Activated T-cell treated with anti-CD3 and anti-CD28 coated beads for 24 hours (primary cell): ENCODE measurements at places on chromosomes 6 and 20.
A peak's percentile ranks its signal among the peaks of the same experiment; 100 is the strongest.

GRCh38 chr6:108363889-108364313 is 69.0 kb downstream of the AFG1L start:
- DNase-seq, result no peak

DNA sequence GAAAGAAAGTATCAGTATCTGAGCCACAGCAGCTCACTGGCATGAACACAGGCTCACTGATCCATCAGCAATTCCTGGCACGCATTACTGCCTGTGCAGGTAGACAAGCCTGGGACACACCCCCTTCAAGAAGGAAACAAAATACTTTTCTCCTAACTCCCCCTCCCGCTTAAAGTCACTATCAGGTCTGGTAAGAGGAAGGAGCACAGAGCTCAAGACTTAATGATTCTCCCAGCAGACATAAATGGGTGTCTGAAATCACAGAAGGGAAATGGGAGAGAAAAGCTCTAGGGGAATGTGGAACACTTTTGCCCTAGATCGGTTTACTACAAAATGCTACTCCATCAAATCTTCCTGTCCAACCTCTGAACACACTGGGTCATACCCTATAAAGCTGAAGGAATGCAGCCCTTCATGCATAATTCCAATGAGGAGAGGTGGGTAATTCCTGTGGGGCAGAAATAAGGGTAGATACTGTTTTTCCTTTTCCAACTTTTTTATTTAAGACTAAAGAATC is at the start of gene ADGRF1:
Gene ADGRF1 (minus strand): TSS at position 58 of the 517 bp plus-strand sequence. CDS start 13,271 bp downstream, outside the sequence.
- no peak for DNase-seq

GRCh38 chr6:106102034-106102433 is 15.9 kb downstream of the PRDM1 start:
- DNase-seq, result peak; percentile 62

DNA sequence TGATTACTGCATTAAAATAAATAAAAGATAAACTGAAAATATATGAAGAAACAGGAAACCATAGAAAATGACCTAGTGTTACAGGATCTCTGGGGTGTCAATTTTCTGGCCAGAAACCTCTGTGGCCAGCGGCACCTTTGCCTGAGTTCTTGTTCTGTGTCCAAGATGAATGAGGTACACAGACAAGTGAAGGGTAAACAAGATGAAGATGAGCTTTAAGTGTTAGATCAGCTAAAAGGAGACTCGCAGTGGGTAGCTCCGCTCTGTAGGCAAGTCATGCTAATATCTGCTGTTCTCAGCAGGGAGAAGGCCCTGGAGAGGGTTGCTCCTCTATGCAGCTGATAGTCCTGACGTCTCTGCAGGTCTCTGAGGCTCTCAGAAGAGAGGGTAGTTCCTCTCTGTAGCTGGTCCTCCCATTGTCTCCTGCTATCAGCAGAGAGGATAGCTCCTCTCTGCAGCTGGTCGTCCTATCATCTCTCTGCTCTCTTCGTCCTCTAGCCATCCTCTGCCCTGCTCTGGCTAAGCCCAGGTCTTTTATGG is 35.9 kb upstream of the TBC1D22B start:
- DNase-seq, result no peak

DNA sequence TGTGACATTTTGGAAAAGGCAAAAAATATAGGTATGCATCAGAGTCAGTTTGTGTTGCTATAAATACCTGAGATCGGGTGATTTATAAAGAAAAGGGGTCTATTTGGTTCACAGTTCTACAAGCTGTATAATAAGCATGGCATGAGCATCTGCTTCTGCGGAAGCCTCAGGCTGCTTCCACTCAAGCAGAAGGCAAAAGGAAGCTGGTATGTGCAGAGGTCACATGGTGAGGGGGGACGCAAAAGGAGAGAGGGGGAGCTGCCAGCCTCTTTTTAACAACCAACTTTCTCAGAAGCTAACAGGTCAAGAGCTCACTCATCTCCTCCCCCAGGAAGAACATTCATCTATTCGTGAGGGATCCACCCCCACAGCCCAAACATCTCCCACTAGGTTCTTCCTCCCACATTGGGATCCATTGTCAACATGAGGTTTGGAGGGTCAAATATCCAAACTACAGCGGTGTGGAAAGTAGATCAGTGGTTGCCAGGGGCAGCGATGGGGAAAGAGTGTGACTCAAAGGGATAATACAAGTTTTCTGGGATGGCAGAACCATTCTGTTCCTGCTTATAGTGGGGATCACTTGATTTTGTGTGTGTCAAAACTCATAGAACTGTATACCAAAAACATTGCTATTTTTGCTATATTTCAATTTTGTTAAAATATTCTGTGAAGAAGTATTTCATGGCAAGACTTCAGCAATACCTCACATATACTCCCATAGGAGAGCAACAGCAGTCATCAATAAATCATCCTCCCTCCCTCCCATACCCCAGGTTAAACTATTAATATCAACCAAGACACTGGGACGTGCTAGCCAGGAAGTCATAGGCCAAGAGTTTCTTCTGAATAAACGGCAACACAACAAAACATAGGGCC is 9.9 kb upstream of the FAM50B start:
- no peak for DNase-seq

- DNase-seq, result no peak
These were observed 2.0 kb upstream of the NOL7 start for GRCh38 chr6:13613029-13613594.

GRCh38 chr20:18907353-18907752 is 93.8 kb downstream of the SCP2D1 start:
- no peak for DNase-seq

GRCh38 chr6:56366141-56366852 is 118.9 kb upstream of the COL21A1 start:
- no peak for DNase-seq

DNA sequence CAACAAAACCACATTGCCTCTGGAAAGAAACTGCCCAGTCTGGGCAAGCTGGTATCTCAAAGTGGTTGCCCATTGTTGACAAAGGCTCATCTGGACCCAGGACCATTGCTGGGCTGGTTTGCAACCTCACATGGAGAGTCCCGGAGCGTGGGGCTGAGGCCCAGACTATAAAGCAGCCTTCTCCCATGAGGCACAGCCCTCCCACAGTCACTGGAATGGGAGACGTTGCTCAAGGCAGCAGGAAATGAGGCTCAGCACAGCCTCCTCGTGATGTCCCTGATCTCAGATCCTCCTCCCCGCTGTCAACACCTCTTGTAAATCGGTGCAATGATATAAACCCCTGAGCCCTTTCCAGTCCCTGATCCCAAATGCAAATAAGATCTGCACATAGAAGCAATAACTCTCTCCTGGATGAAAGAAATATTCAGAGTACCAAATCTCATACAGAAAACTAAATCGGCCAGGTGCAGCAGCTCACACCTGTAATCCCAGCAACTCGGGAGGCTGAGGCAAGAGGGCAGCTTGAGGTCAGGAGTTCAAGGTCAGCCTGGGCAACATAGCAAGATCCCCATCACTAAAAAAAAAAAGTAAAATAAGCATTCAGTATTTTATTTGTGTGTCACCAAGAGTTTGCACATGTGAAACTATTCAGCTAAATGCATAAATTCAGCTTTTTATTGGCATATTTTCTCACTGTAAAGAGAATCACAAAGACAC is 103.0 kb upstream of the RREB1 start:
- no peak for DNase-seq

- DNase-seq, result no peak
These were observed 129.5 kb upstream of the SSTR4 start for GRCh38 chr20:22905658-22906057.

DNA sequence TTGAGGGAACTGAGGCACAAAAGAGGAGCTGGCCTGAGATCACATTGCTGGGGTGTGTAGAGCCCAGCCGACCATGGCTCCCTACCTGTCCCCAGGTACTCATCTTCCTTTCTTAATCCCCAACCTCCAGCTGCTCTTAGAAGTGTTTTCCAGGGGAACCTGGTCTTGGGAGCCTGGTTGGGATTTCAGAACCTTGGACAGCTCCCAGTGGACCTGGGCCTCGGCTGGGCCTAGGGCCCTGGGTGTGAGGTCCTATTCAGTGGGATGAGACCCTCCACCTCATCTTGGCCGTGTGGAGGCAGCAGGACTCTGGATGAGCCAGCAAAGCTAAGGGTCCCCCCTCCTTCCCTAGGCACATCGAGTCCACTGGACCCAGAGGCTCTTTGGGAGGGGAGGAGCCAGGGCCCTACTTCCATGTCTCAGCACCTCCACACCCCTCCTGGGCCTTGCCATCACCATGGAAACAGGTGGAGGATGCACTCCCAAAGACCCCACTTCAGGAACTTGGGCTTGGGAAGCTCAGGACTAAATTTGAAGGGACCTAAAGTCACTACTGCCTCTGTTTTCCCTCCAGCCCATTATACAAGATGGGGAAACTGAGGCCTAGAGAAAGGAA is 38.5 kb downstream of the DLGAP4 start:
- no peak for DNase-seq

GRCh38 chr6:31010393-31011060 is at the start of gene MUC22:
TSS of gene MUC22 (plus strand) at chr6:31010474. CDS start at chr6:31010707, 233 bp downstream.
- DNase-seq, result peak; percentile 12

- DNase-seq, result no peak
These were observed 294.3 kb upstream of the BMP2 start for GRCh38 chr20:6473197-6473596.

DNA sequence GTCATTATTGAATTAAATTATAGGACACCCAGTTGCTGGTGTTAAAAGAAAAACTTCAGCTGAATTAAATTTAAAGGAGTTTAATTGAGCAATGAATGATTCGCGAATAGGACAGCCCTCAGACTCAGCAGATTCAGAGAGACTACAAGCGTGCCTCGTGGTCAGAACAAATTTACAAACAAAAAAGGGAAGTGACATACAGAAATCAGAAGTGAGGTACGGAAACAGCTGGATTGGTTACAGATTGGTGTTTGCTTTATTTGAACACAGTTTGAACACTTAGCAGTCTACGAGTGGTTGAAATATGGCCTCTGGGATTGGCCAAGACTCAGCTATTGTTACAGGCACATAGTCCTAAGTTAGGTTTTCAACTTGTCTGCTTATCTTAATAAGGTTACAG is 25.8 kb upstream of the TNFRSF21 start:
- DNase-seq, result no peak

- no peak for DNase-seq
These were observed 30.2 kb upstream of the IL17A start for GRCh38 chr6:52155791-52156576.

DNA sequence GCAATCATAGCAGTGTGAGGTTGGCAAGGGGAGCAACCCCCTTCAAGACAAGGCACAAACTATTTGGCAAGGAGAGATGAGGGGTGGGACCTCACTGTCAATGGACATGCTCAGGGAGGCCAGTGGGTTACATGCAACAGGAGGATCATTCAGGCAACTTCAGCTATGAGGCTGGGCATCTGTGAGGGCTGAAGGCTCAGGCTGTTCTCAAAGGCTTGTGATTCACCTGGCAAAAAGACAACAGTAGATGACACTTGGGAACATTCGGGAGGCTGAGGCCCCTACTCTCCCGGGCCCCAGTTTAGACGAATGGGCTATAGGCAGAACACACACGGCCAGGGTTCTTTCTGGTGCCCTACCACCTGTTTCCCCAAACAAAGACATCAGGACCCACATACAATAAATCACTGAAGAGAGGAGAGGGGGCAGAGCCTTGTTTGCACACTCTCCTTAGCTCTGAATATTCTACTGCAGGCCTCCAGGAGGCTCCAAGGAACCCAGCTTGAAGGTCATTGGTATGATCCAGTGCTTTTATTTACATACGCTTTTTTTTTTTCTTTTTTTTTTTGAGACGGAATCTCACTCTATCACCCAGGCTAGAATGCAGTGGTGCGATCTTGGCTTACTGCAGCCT is 7.9 kb downstream of the TUBB start:
- DNase-seq, result no peak

DNA sequence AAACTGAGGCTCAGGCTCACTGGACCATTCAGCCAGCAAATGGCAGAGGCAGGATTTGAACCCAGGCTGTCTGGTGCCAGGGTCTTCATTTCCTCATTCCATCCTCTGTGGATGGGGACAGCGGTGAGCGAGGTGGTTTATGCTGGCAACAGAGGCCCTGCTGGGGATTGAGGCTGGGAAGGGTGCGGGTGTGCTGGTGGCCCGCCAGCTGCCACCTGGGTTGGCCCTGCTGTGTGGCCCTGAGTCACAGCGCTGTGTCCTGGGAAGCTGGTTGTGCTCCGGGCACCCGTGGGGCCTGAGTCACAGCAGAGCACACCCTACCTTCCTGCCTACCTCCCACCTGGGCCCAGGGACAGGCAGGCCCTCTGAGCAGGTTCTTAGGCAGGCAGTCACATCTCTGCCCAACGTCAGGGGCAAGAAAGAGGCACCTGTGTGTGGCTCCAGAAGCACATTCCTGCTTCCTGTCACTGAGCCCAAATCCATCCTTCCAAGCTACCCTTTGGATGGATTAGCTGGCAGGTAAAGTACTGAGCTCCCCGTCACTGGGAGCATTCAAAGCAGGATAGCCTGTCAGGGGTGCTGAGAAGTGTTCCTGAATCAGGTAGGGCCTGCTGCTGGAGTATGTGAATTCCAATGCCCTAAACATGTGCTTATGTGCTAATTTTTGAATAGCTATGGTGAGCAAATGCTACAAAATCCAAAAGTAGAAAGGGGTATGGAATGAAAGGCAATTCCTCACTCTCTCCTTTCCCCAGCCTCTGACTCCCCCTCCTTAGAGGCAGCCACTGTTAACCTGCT is 53.9 kb downstream of the CEBPB start:
- no peak for DNase-seq

DNA sequence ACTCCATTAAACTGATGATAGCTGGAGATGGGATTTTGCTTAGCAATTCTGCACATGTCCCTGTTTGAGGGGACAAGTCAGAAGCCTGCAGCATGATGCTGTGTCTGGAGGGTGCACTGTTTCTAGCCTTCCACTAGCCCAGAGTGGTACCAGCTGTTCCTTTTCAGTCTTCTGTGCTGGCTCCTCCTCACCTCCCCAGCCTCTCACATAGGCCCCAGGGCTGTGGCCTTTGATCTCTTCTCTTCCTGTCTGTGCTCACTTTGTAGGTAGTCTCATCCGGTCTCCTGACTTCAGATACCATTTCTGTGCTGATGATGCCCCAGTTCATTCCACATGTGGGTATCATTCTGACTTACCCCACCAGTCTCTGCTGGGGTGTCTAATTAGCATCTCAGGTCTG is 126.3 kb downstream of the HIVEP1 start:
- no peak for DNase-seq

DNA sequence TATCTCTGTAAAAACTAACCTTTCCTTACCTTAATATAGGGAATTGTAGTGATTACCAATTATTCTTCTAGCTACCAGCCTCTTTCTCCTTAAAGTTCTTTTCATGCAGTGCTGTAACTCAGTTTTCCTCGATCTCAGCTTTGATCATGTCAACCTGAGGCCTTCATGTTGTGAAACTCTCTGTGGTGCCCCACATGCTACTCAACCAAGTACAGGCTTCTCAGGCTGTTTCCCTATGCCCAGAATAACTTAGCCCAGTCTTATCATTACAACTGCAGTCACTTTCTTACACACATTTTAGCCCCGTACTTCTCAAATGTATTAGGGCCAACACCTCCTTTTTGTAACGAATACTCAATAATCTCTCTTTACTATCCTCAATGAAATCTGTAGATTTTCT is 90.1 kb upstream of the SUPT3H start:
- DNase-seq, result no peak

GRCh38 chr20:57259121-57259937 is 7.1 kb downstream of the BMP7 start:
- DNase-seq, result no peak
